ENCODE measurements at places on chromosomes 1 and 21.

DNA sequence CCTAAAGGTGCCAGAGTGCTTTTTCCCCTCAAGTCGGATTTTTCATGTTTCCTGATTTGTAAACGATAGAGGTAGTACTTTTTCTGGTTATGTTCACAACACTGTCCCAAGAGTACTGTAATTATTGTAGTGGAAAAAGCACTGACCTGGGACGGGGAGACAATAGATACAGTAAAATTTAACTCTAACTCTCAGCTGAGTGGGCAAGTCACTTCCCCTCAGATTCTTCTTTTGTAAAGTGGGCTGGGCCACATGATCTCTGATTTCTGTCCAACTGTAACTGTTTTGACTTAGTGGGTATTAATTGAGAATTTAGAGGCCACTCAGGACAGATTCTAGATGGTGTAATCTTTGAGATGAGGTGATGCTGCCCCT lies 19.1 kb downstream of the MARCKSL1 start:
- no peak for DNase-seq

GRCh38 chr21:41318218-41318617 lies 1.6 kb downstream of the FAM3B start:
- no peak for DNase-seq

DNA sequence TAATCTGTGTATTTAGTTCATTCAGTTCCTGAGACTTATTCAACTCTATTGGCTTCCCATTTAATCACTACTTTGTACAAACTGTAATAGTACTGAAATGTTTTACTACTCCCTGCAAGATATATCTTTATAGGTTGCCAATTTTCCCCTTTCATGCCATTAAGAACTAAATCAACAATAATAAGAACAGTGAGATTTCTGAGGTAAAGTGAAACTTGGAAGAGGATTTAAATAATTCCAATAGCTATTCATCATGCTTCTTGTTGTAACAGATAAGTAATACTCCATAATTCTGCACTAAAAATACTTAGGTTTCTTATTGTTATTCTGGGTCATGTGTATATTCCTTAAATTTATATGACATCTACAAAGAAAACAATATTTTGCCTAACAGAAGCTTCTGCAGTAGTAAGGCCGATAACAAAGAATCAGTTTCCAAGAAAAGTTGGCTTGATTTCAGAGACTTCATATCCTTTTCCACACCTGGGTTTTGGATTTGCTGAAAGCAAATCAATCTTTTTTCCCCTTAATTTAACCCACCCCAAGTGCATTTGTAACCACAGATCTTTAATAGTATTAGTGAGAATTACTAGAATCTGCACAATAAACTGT lies 258.3 kb downstream of the FAF1 start:
- DNase-seq = no peak

DNA sequence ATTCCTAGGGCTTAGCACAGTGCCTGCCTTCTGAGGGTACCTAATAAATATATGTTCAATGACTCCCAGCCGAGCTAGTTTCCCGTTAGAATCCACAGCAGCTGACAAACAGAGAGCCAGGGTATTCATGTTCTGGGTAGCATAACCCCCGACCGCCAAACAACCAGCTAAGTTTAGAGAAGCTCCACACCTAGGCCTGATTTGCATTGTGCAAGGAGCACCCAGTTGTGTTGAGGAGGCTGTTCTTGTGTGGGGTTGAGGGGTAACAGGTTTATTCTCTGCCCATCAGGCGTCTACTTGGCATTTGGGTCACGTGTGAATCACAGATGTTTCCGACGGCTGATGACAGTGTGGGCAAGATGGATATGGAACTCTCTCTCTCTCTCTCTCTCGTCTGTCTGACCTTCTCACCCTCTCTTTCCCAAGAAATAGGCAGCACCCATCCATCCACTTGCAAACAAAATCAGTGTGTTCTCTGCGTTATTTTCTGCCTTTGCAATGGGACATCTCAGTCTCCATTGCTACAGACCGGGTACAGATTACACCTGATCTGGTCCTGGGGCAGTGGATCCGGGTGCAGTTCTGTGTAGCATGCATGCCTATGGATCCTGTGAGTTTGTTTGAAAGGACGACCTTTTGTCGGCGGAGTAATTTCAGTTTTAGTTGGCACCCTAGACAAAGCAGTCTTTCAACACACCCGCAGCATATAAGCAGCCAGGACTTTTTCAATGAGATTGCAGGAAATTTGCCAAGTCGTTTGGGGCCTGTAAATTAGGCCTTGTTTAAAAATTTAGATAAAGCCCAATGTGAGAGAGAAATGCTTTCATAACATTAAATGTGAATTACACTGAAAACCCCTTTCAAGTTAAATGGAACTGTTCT lies 29.4 kb downstream of the KAZN start:
- DNase-seq = no peak

- no peak for DNase-seq
Observed at GRCh38 chr1:95953015-95953414, 719.0 kb downstream of the RWDD3 start.

DNA sequence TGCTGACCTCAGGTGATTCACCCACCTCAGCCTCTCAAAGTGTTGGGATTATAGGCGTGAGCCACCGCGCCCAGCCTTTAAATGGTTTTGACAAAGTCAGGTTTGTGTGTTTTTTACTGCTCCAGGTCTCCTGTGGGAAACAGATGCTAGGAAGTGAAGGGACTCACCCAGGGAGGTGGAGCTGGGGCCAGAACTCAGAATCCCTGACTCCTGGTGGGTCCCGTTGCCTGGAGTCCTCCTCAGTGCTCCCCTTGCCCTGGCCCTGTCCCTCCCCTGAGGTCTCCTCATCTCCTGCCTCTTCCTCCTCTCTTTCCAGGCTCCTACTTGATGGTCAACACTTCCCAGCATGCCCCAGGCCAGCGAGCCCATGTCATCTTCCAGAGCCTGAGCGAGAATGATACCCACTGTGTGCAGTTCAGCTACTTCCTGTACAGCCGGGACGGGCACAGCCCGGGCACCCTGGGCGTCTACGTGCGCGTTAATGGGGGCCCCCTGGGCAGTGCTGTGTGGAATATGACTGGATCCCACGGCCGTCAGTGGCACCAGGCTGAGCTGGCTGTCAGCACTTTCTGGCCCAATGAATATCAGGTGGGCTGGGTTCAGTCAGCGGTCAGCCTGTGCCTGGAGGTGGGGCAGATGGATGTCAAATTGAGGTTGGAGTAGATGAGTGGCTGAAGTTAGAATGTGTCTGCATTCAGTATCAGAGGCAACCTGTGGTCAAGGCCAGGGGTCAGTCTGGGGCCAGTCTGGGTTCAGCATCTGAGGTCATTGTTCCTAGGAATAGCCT lies 22.1 kb downstream of the PTPRU start:
- DNase-seq = no peak

DNA sequence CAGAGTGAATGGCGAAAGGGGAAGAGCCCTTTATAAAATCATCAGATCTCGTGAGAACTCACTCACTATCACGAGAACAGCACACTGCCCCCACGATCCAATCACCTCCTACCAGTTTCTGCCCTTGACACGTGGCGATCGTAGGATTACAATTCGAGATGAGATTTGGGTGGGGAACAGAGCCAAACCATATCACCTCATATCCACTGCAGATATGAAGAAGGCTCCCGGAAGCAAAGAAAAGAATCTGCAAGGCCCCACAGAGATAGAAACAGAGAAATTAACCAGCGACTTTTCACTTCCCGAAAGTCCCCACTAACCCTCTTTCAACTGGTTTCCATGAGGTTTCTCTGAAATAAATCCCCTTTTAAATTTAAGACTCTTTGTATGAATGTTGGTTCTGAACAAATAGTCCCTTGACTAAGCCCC lies 86.2 kb upstream of the IRF2BP2 start:
- no peak for DNase-seq

GRCh38 chr1:14267991-14268390 lies 330.5 kb upstream of the KAZN start:
- no peak for DNase-seq

- DNase-seq = no peak
Observed at GRCh38 chr1:47478090-47478489, 40.2 kb downstream of the FOXD2 start.

DNA sequence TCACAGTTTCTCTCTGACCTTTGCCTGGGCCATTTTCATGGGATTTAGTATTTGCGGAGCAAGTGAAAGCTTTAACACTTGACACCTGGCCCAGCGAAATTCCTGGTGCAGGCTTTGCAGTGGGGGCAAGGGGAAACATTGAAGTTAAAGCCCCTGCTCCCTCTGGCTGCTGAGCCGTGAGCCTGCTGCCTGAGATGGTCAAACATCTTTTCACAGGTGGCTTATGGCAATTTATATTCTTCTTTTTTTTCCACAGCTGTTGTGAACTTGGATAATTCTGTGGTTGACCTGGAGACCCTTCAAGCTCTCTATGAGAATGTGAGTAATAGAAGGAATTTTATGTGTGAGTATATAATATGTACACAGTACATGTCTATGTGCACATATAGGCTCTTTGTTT lies 202.9 kb downstream of the FMN2 start:
- DNase-seq = no peak

- DNase-seq = no peak
Observed at GRCh38 chr1:65278376-65279069, 30.8 kb upstream of the DNAJC6 start.

DNA sequence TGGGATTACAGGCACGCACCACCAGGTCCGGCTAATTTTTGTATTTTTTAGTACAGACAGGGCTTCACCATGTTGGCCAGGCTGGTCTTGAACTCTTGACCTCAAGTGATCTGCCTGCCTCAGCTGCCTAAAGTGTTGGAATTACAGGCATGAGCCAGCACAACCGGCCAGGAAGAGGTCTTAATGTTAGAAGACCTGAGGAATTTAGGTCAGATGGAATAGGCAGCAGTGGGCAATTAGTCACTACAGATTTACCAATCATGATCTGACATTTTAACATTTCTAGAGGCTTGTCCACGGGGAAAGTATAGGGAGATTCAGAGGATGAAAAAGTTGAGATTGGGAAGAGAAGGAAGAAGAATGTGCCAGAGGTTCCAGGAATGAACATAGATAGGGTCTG lies 8.9 kb upstream of the APP start:
- no peak for DNase-seq

- DNase-seq = no peak
Observed at GRCh38 chr1:92087542-92087941, 7.4 kb downstream of the BTBD8 start.

GRCh38 chr1:24189528-24189927 lies 2.4 kb upstream of the IFNLR1 start:
- no peak for DNase-seq

Data from activated CD4-positive, alpha-beta T cell treated with anti-CD3 and anti-CD28 coated beads, Interleukin-2, amount 50 U/mL, for 1 hour (primary cell).